ENCODE measurements at places on chromosomes 16 and 17. TPM values are rescaled to one million over a fixed set of nuclear protein-coding genes. Genes with fewer than 3 reads are reported as not detected.
A peak's percentile ranks its signal among the peaks of the same experiment; 100 is the strongest.

The RHBDL3 gene
- 14.1 TPM for total RNA-seq

The KRTAP9-8 gene
- not detected for total RNA-seq

The C1QTNF1 gene
- total RNA-seq = 9.0 TPM

DNA sequence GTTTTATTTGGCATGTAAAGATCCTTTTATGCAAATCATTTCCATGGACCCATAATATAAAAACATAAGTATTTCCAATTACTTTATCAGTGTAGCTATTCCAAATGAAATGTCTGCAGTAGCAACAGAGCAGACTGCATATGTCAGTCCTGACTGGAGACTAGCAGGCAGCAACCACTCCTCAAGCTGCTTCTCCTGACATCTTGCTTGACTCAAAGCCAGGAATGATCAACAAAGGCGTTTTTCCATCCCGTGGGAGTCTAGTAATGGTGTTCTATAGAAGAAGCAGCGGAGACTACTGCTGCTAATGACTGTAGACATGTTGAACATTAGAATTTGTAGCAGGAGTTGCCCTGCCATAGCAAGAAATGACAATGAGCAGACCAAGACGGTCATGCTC is 73.2 kb upstream of the AKTIP start:
- H3K36me3 ChIP-seq = no peaks in the 10 kb centered on the region
- H3K4me3 ChIP-seq = no peak overlapping the region
- H3K27ac ChIP-seq = no peak overlapping the region
- peak; percentile 77 for DNase-seq

The DOC2A gene
- 14.8 TPM for total RNA-seq

The LDAF1 gene
- total RNA-seq = 21.7 TPM

DNA sequence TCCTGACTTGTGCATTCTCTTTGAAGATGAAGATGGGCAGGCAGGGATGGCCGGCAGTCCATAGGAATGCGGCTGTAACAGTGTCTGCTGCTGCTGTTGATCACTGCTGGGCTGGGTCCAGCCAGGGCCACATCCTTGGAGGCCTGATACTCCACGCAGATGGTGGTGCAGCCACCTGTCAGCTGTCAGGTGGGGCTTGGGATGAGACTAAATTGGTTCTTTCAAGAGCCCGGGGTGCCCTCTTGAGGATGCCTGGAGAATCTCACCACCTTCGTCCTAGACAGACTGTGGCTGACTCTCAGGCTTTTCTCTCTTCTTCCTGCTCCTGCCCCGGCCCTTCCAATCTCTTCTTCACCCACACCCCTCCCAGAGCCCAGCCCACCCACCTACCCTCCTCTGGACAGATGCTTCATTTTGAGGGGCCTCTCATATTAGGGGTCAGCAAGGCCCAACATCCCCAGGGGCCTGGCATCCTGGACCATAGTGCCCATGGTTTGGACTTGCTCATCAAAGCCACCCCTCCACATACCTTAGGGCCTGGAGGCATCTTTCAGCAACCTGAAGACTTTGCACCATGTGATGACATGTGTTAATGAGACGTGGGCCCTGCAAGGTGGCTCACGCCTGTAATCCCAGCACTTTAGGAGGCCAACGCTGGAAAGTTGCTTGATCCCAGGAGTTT is 19.1 kb downstream of the OSBPL7 start:
- H3K4me3 ChIP-seq = no peak overlapping the region
- DNase-seq = no peak
- no peaks in the 10 kb centered on the region for H3K4me1 ChIP-seq
- no peak overlapping the region for H3K27ac ChIP-seq
- H3K36me3 ChIP-seq = peaks cover 15% of the 10 kb centered on the region

DNA sequence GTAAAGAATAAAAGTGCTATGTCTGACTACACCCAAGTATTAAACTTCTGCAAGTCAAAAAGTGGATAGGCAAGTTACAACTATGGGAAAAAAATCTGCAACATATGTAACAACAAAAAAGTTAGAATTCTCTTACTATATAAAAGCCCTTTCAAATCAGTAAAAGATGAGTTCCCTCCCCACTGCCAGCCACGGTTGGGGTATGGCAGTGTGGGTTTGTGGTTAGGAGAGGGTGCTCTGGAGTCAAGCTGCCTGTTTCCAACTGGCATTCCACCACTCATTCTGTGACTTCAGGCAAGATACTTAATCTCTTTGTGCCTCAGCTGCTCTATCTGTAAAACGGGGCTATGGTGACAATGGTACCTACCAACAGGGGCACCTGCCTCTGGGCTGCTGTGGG is 26.6 kb upstream of the MFSD6L start:
- no peak overlapping the region for H3K27ac ChIP-seq
- DNase-seq = no peak
- H3K4me3 ChIP-seq = no peak overlapping the region
- H3K27me3 ChIP-seq = no peaks in the 10 kb centered on the region
- H3K36me3 ChIP-seq = peaks cover 4% of the 10 kb centered on the region

The MARVELD3 gene
- total RNA-seq = 1.6 TPM

- H3K27ac ChIP-seq = peak overlapping the region; percentile 86
- H3K27me3 ChIP-seq = no peaks in the 10 kb centered on the region
- H3K4me3 ChIP-seq = peak overlapping the region; percentile 73
- DNase-seq = no peak
- H3K4me1 ChIP-seq = peaks cover 19% of the 10 kb centered on the region
Observed at GRCh38 chr17:74981318-74981978, 6.0 kb upstream of the CDR2L start.

- no peaks in the 10 kb centered on the region for H3K27me3 ChIP-seq
- peak overlapping the region; percentile 27 for H3K4me3 ChIP-seq
- peaks cover 2% of the 10 kb centered on the region for H3K36me3 ChIP-seq
- no peak overlapping the region for H3K27ac ChIP-seq
Observed at GRCh38 chr17:27793168-27793905, 7.0 kb downstream of the NOS2 start.

DNA sequence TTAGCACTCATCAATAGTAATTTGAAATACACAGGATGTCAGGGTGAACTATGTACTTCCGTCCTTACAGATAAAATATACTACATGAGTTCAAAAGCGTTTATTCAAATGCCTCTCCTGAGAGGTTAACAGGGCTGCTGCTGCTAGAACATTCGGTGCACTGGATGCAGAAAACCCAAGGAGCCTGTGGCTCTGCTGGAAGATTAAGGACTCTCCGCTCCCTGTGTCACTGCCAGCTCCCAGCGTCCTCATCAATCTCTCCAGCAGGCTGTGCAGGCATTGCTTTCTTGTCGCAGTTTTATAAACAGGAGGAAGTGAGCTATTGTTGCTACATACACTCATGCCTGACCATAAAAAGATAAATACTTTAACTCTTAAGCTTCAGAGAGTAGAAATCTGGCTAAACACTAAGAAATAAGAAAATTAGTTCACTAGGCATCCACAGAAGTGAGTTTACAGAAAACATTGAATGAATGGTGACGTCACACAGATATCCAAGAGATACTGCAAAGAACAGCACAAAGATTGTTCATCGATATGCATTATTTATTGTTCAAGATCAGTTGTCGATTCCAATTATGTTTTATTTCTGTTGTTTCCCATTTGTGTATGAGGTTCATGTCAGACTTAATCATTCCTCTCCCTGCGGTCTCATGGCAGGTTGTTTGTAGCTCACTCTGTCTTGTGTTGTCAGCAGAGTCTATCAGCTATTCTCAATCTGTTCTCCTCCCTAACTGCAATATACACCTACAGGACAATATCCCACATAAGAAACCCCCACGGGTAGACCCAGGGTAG is 127.9 kb upstream of the MON1B start:
- H3K27ac ChIP-seq = peak overlapping the region; percentile 38
- no peak overlapping the region for H3K4me3 ChIP-seq
- DNase-seq = peak; percentile 39
- no peaks in the 10 kb centered on the region for H3K36me3 ChIP-seq

DNA sequence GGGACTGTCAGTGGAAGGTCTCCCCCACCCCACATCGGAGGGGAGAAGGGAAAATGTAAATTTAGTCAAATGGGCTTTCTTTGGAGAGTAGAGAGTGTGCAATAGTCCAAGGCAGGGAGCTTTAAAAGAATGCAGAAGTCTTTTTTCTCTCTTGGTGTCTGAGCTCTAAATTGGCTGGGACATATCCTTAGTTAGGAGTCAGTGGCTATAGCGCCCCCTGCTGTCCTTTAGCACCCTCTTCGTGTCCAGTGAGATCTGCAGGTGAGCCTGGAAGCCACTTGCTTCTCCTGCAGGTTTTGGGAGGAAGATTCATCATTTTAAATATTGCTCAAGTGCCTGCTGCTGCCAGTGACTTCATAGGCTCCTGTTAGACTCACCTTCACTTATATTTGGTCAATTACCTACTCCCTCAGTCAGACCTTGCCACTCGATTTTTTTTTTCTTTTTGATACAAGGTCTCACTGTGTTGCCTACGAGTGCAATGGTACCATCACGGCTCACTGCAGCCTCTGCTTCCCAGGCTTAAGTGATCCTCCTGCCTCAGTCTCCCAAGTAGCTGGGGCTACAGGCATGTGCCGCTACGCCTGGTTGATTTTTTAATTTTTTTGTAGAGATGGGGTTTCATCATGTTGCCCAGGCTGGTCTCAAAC is 174.8 kb downstream of the PRKCB start:
- peaks cover 6% of the 10 kb centered on the region for H3K4me1 ChIP-seq
- peak; percentile 63 for DNase-seq
- no peaks in the 10 kb centered on the region for H3K27me3 ChIP-seq
- H3K4me3 ChIP-seq = no peak overlapping the region
- H3K36me3 ChIP-seq = no peaks in the 10 kb centered on the region

DNA sequence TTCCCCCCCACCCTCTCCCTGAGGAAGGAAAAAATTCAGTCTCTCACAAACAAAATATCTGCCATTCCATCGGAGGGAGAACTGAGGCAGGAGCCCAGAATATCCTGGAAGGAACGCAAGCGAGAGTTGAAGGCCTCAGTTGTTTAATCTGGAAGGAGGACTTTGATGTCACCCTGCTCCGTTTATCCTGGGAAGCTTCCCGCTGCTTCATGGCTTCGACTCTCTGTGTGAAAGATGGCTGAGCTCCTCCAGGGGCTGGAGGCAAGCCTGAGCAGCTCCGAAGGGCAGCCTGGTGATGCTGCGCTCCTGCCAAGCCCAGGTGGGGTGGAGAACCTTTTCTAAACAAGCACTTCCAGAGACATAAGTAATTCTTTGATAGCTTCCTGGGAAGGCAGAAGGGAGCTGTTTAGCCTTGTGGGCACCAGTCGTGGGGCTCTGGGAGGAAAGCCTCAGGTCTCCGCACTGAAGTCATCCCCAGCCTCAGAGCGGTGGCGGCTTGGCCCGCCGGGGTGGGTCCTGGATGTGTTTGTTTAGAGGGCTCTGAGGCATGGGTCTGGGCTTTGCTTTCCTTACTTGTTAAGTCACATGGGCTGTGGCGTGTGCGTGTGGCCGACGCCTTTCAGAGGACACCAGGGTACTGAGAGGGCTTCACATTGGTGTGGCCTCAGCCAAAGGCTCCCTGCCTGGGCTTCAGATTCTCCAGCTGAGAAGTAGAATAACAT is 7.9 kb downstream of the NKD1 start:
- peak overlapping the region; percentile 6 for H3K27ac ChIP-seq
- H3K36me3 ChIP-seq = peaks cover 46% of the 10 kb centered on the region
- no peak for DNase-seq
- H3K27me3 ChIP-seq = no peaks in the 10 kb centered on the region
- no peak overlapping the region for H3K4me3 ChIP-seq
- H3K4me1 ChIP-seq = peaks cover 41% of the 10 kb centered on the region

GRCh38 chr17:68658999-68659780 is 58.0 kb upstream of the FAM20A start:
- no peaks in the 10 kb centered on the region for H3K27me3 ChIP-seq
- no peak overlapping the region for H3K27ac ChIP-seq
- H3K4me3 ChIP-seq = no peak overlapping the region
- H3K4me1 ChIP-seq = no peaks in the 10 kb centered on the region

The GRB7 gene
- 2.6 TPM for total RNA-seq

DNA sequence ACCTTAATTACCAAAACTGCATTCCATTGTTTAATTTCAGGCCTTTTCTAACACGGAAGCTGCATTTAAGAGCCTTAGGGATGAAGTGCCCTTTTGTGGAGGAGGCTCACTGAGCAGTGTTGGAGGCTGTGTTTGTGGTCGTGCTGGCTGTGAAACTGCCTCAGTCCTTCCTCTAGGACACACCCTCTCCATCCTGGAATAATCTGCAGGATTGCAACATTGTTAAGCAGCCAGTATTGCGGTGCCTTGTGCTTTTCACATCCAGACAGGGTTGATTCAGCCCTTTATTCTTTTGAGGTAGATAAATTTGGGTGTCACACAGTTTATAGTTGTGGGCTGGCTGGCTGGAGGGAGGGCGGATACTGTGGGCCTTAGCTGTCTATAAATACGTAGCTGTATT is 141.6 kb downstream of the CDRT15L2 start:
- no peak overlapping the region for H3K4me3 ChIP-seq
- H3K4me1 ChIP-seq = no peaks in the 10 kb centered on the region
- no peak overlapping the region for H3K27ac ChIP-seq
- H3K27me3 ChIP-seq = no peaks in the 10 kb centered on the region
- no peak for DNase-seq

The LRRC37A gene
- 5.2 TPM for total RNA-seq

DNA sequence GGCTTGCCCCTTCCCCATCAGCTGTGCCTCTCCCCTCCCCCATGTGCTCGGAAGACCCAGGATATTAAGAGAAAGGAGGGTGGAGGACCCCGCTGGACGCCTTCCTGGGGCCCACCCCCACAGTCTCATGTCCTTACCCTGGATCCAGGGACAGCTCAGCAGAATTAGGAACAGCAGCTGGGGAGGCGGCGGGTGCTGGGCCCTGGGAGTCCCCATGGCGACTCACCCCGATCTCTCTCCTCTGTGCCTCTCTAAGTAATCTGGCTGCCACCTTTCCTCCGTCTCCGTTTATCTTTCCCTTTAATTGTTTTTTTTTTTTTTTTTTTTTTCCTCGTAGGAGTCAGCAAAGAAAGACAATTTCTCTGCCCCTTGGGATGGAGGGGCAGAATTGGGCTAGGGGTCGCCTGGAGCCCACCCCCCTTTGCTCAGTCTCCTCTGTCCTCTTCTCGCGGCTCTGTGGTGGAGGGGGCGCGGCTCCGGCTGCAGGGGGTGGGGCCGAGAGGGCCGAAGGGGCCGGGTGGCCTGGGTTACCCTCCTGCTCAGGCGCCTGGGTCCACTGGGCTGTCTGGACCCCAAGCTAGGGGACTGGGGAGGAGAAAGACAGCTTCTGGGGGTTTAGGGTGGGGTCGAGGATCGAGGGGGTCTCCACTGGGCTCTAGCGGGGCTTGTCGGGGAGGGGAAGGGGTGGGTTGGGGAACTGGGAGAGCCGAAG is 390 bp downstream of the SEZ6L2 start:
- H3K27ac ChIP-seq = no peak overlapping the region
- peaks cover 44% of the 10 kb centered on the region for H3K4me1 ChIP-seq
- peaks cover 12% of the 10 kb centered on the region for H3K27me3 ChIP-seq

GRCh38 chr16:27235055-27235937 is 32.0 kb downstream of the KDM8 start:
- DNase-seq = peak; percentile 58
- no peak overlapping the region for H3K4me3 ChIP-seq
- H3K27ac ChIP-seq = peak overlapping the region; percentile 53
- peaks cover 46% of the 10 kb centered on the region for H3K36me3 ChIP-seq
- no peaks in the 10 kb centered on the region for H3K27me3 ChIP-seq

The MYH13 gene
- not detected for total RNA-seq

Data from spinal cord (tissue), 10 donors.